ENCODE measurements at places on chromosomes 1 and 21.

GRCh38 chr1:43049481-43049880 lies 90.8 kb upstream of the SLC2A1 start:
- DNase-seq: peak; percentile 81

- no peak for DNase-seq
Measured at GRCh38 chr1:244102046-244102445, 51.0 kb downstream of the ZBTB18 start.

DNA sequence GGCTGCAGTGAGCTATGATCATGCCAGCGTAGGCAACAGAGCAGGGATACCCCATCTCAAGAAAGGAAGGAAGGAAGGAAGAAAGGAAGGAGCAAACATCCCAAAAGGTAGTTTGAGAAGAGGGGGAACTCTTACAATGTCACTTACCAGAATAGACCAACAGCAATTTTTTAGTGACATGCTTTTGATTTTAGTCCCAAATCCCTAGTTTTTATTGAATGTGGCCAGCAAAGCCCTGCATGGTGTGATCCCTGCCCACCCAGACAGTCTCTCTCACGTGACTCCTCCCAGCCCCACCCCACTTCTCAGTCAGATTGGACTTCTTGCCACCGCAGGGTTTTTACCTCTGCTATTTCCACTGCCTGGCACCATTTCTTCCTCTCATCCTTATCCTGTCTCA lies 39.8 kb upstream of the HNRNPU start:
- no peak for DNase-seq

DNA sequence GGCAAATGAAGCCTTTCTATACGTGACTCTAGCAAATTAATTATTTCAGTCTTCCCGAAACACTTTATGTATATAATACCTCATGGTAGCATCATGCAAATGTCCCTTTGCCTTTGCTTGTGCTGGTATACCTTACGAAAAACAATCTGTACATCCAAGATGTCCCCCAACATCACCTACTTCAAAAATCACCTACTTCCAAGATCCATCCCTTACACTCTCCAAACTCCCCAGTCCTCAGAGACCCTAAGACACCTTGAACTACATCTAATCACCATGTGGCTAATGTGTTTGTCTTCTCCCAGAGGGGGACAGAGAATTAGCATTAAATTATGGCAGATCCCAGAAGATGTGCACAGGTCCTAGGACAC lies 46.5 kb upstream of the CRNN start:
- no peak for DNase-seq
